ENCODE measurements at places on chromosomes 13 and 19.

- DNase-seq = no peak
These were observed 11.4 kb downstream of the PTGIR start for GRCh38 chr19:46613525-46613924.

DNA sequence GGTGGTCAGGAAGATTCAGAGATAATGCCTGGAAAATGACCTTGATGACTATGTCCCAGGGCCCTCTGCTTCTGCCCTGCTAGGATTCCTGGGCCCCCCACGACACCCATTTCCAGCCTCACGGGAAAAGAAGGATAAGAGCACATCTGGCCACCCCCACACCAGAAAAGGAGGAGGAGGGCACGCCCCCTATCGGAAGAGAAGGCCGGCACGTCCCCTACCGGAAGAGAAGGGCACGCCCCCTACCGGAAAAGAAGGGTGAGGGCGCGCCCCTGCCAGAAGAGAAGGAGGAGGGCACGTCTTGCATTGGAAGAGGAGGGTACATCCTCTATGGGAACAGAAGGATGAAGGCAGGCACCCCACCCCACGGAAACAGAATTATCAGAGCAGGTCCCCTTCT lies 84.3 kb downstream of the IER2 start:
- DNase-seq = no peak

DNA sequence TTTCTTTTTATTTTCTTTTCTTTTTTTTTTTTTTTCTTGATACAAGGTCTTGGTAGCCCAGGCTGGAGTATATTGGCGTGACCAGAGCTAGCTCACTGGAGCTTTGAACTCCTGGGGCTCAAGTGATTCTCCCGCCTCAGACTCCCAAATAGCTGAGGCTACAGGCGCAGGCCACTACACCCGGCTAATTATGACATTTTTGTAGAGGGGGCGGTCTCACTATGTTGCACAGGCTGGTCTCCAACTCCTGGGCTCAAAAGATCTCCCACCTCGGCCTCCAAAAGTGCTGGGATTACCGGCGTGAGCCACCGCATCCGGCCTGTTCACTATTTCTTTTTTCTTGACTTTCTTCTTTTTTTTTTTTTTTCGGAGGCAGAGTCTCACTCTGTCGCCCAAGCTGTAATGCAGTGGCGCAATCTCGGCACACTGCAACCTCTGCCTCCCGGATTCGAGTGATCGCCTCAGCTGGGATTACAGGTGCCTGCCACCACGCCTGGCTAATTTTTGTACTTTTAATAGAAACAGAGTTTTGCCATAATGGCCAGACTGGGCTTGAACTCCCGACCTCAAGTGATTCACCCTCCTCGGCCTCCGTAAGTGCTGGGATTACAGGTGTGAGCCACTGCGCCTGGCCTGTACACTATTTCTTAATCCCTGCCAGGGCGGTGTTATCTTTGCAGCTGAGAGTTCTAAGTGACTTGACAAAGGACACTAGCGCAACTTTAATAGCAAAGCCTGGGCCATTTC lies 37.1 kb upstream of the LSM14A start:
- no peak for DNase-seq

DNA sequence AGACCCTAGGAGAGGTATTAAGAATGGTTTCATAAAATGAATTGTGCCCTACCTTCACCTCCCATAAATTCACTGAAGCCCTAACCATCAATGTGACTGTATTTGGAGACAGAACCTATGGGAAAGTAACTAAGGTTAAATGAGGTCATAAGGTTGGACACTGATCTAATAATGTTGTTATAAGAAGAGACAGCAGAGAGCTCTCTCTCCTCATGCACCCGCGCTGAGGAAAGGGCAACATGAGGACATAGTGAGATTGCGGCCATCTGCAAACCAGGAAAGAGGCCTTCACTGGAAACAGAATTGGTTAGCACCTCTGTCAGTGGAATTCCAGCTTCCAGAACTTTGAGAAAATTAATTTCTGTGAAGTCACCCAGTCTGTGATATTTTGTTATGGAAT lies 1396.1 kb upstream of the MIR17HG start:
- DNase-seq = no peak

Data from hypothalamus (tissue), 51 donors.